Cardiac ventricle fibroblast (primary cell): ENCODE measurements at places on chromosomes 4 and X. TPM values are rescaled to one million over a fixed set of nuclear protein-coding genes. Genes with fewer than 3 reads are reported as not detected.

The DHRSX gene
- 18.7 and 27.5 TPM in 2 replicates for total RNA-seq

The HSFX2 gene
- 0.10 and 0.37 TPM in 2 replicates for total RNA-seq

The MAPK10 gene
- 38.9 and 43.7 TPM in 2 replicates for total RNA-seq

The TRIML2 gene
- total RNA-seq = not detected in 2 replicates

The TEC gene
- total RNA-seq = 0.29 and 1.1 TPM in 2 replicates

The RAI2 gene
- total RNA-seq = 0.20 and 0.25 TPM in 2 replicates

The AMBN gene
- total RNA-seq = not detected in 2 replicates

The CPLX1 gene
- not detected in 2 replicates for total RNA-seq

The TMPRSS11E gene
- not detected in 2 replicates for total RNA-seq

The AMTN gene
- total RNA-seq = not detected in 2 replicates

The DSPP gene
- not detected in 2 replicates for total RNA-seq

The CRLF2 gene
- total RNA-seq = not detected in 2 replicates

The HPSE gene
- 4.1 and 4.5 TPM in 2 replicates for total RNA-seq

The UGT2B17 gene
- not detected in 2 replicates for total RNA-seq

The HSFX4 gene
- total RNA-seq = not detected in 2 replicates

The GPR173 gene
- total RNA-seq = 1.7 and 2.6 TPM in 2 replicates

The C4orf50 gene
- not detected in 2 replicates for total RNA-seq

The OTC gene
- not detected in 2 replicates for total RNA-seq

The SATL1 gene
- total RNA-seq = not detected in 2 replicates

The MND1 gene
- 0.50 and 0.59 TPM in 2 replicates for total RNA-seq

The SPANXN4 gene
- not detected in 2 replicates for total RNA-seq

The ANXA3 gene
- total RNA-seq = 0.83 TPM in 1 of 2 replicates, not detected in the other

The RNF212 gene
- 0.37 and 1.3 TPM in 2 replicates for total RNA-seq

The LARP7 gene
- 21.9 and 23.5 TPM in 2 replicates for total RNA-seq

The PABPC5 gene
- total RNA-seq = 3.0 and 3.2 TPM in 2 replicates

The AGTR2 gene
- not detected in 2 replicates for total RNA-seq

The LDB2 gene
- total RNA-seq = 10.0 and 17.2 TPM in 2 replicates

The FHIP1A gene
- 0.10 TPM in 1 of 2 replicates, not detected in the other for total RNA-seq

The FGB gene
- not detected in 2 replicates for total RNA-seq

The APOOL gene
- 6.4 and 8.4 TPM in 2 replicates for total RNA-seq

The PSAPL1 gene
- total RNA-seq = under 0.01 TPM in 1 of 2 replicates, not detected in the other

The TLR1 gene
- 3.6 and 3.9 TPM in 2 replicates for total RNA-seq

The PPP1R2C gene
- total RNA-seq = not detected in 2 replicates

The POF1B gene
- total RNA-seq = not detected in 2 replicates

The OCIAD1 gene
- total RNA-seq = 105 TPM in 2 replicates

The PDHA1 gene
- 45.7 and 79.9 TPM in 2 replicates for total RNA-seq

The SHROOM4 gene
- total RNA-seq = 2.5 and 3.2 TPM in 2 replicates

The HERC5 gene
- 0.25 and 1.2 TPM in 2 replicates for total RNA-seq

The MAGED4 gene
- total RNA-seq = 46.9 and 52.6 TPM in 2 replicates

The PDGFC gene
- 7.5 and 12.6 TPM in 2 replicates for total RNA-seq

The COMMD8 gene
- 10.2 and 11.2 TPM in 2 replicates for total RNA-seq

The GPRASP2 gene
- 9.7 and 10.9 TPM in 2 replicates for total RNA-seq

The ADH1B gene
- total RNA-seq = 632 and 682 TPM in 2 replicates

The CSAG1 gene
- not detected in 2 replicates for total RNA-seq

The RAB39B gene
- total RNA-seq = 0.05 and 0.06 TPM in 2 replicates

The TMSB15B gene
- total RNA-seq = 1.1 and 1.2 TPM in 2 replicates

The NCBP2L gene
- total RNA-seq = not detected in 2 replicates

The ATP7A gene
- 6.7 and 6.9 TPM in 2 replicates for total RNA-seq

The UGT8 gene
- not detected in 2 replicates for total RNA-seq

The SLIT2 gene
- 7.7 and 8.9 TPM in 2 replicates for total RNA-seq

The OCIAD2 gene
- total RNA-seq = 0.15 and 0.37 TPM in 2 replicates

The LAGE3 gene
- total RNA-seq = 37.9 TPM in 2 replicates
